Skeletal muscle tissue (tissue), 5 donors: ENCODE measurements at places on chromosomes 3 and 15. TPM values are rescaled to one million over a fixed set of nuclear protein-coding genes. Genes with fewer than 3 reads are reported as not detected.

Gene MYH15
- 0.52 TPM for total RNA-seq

Gene CCR5
- total RNA-seq, result 0.52 TPM

Gene PRC1
- 18.8 TPM for total RNA-seq

Gene DYNC1LI1
- 25.6 TPM for total RNA-seq

Gene GABRA5
- total RNA-seq, result 1.6 TPM

Gene NANOGP8
- not detected for total RNA-seq

Gene BCHE
- 42.3 TPM for total RNA-seq

Gene CPN2
- total RNA-seq, result not detected

Gene SEMA3F
- 2.1 TPM for total RNA-seq

Gene ROPN1
- not detected for total RNA-seq

Gene TRIM71
- 0.52 TPM for total RNA-seq

Gene RBP2
- not detected for total RNA-seq

Gene IL17RB
- total RNA-seq, result 1.6 TPM

Gene NR2E3
- total RNA-seq, result 1.0 TPM

Gene P2RY14
- 1.6 TPM for total RNA-seq

Gene SLC35A5
- total RNA-seq, result 17.7 TPM

Gene SYNPR
- not detected for total RNA-seq

Gene BSN
- total RNA-seq, result under 0.01 TPM

Gene CYP19A1
- 0.52 TPM for total RNA-seq

Gene TMEM41A
- 13.6 TPM for total RNA-seq

Gene GPR27
- 1.6 TPM for total RNA-seq

Gene ITPR1
- total RNA-seq, result 55.8 TPM

Gene PPP2R3A
- 45.9 TPM for total RNA-seq

Gene CHRM5
- total RNA-seq, result not detected

Gene MAP6D1
- 14.1 TPM for total RNA-seq

Gene CATSPER2
- total RNA-seq, result 3.1 TPM

Gene TMEM45A
- total RNA-seq, result 15.7 TPM

Gene KLHL40
- total RNA-seq, result 179 TPM

Gene HOMER2
- 11.0 TPM for total RNA-seq

Gene PIGBOS1
- total RNA-seq, result 6.8 TPM

Gene HIGD2B
- total RNA-seq, result not detected

Gene RLBP1
- 0.52 TPM for total RNA-seq

Gene SGO1
- total RNA-seq, result 2.6 TPM

Gene CPA3
- 5.2 TPM for total RNA-seq

Gene POLQ
- total RNA-seq, result 5.7 TPM

Gene CCDC33
- 0.52 TPM for total RNA-seq

Gene GP9
- total RNA-seq, result not detected
